ENCODE measurements at places on chromosomes 12 and 14. TPM values are rescaled to one million over a fixed set of nuclear protein-coding genes. Genes with fewer than 3 reads are reported as not detected.

KRT75 gene
- not detected for total RNA-seq

B4GALNT1 gene
- 6.9 TPM for total RNA-seq

CHGA gene
- not detected for total RNA-seq

NFATC4 gene
- total RNA-seq = 77.9 TPM

B4GALNT3 gene
- total RNA-seq = 0.09 TPM

ALDH1L2 gene
- 41.5 TPM for total RNA-seq

LGR5 gene
- total RNA-seq = 7.8 TPM

TCL1B gene
- total RNA-seq = not detected

All from fibroblast of the aortic adventitia (primary cell).